ENCODE measurements at places on chromosomes 13 and 19. TPM values are rescaled to one million over a fixed set of nuclear protein-coding genes. Genes with fewer than 3 reads are reported as not detected.

The PRR22 gene
- total RNA-seq, result 0.66 TPM

DNA sequence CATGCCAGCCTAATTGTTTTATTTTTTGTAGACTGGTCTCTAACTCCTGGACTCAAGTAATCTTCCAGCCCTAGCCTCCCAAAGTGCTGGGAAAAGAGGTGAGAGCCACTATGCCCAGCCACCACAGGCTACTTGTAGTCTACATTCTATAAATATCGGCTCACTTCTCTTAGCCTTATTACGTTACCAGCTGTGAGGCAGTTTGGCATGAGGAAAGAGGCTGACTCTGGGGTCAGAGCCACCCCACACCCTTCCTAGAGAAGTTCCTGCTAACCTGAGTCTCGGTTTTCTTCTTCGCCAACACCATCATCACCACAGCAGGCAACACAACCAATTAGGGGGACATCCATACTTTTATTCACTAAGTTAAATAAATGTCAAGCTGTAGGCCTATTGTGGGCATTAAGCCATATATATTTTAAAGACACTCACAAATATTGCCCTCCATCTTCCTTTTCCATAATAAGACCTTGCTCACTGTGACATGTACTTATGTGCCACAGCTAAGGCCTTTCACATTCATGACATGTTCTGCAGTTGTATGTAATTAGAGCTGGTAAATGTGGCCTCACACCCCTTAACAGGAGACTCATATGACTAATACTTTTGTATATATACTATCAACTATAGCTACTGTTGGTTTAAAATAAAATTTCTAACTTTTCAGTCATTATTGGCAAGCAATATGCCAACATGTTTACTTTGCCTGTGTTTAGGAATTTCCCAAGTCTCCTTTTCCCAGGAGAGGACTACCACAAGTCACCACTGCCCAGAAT lies 5.7 kb downstream of the SLC25A30 start:
- no peak overlapping the region for H3K4me3 ChIP-seq
- no peak for DNase-seq
- no peaks in the 10 kb centered on the region for H3K36me3 ChIP-seq
- peak overlapping the region; percentile 16 for H3K27ac ChIP-seq
- peaks cover 20% of the 10 kb centered on the region for H3K4me1 ChIP-seq

GRCh38 chr19:4016903-4017638 lies 9.5 kb downstream of the PIAS4 start:
- H3K27me3 ChIP-seq, result no peaks in the 10 kb centered on the region
- H3K36me3 ChIP-seq, result peaks cover 40% of the 10 kb centered on the region
- H3K27ac ChIP-seq, result peak overlapping the region; percentile 95
- peak overlapping the region; percentile 13 for H3K4me3 ChIP-seq
- DNase-seq, result no peak
- H3K4me1 ChIP-seq, result peaks cover 46% of the 10 kb centered on the region

DNA sequence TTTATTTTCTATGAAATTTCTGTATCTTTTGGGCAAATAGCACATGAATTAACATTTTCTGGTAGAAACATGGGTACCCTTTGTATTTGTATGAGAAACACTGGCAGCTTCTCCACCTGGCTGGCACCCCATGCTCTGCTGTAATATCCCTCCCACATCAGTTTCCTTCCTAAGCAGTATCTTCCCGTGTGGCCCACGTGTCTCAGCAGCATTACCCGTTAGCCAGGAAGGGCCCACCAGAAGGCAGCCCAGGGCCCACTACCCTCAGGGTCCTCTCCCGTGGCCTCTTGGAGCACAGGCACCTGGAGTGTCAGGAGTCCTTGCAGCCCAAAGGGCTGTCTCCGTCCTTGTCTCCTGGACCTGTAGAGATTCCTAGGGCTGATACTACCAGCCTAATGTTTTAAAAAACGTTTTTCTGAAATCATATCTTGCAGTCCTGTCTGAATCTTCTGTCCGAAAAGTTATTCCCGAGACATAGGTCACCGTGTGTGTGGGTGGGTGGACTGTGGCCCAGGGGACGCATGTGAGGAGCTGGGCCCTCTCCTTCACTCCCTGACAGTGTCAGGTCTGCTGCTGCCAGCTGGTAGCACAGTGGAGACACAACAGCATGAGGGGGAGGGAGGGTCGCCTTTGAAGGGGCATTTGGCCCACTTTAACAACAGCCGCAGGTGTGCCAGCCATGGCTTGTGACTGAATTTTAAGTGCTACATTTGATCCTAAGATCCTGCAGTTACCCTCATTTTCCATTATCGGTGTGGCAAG lies 22.0 kb upstream of the TEX29 start:
- H3K4me1 ChIP-seq, result no peaks in the 10 kb centered on the region
- no peak for DNase-seq
- no peak overlapping the region for H3K4me3 ChIP-seq
- H3K27me3 ChIP-seq, result no peaks in the 10 kb centered on the region

The LRRC8E gene
- total RNA-seq, result not detected

DNA sequence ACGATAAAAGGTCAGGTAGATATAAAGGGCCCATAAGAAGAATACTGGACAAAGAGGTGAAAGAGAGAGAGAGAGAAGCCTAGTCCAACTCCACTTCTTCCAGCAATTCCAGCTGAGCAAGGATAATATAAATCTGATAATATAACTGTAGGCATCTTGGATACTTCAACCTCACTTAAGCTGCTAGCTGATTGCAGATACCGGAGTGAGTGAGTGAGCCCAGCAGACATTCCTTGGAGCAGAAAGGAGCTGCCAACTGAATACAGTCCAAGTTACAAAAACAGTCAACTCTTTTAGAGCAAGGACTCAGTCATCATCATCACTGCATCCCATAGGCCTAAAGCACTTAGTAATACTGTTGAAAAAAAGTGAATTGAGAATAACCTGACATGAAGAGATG lies 387.6 kb downstream of the SLITRK6 start:
- DNase-seq, result no peak
- no peak overlapping the region for H3K4me3 ChIP-seq
- H3K27me3 ChIP-seq, result no peaks in the 10 kb centered on the region
- no peak overlapping the region for H3K27ac ChIP-seq
- H3K36me3 ChIP-seq, result no peaks in the 10 kb centered on the region

The FPR1 gene
- total RNA-seq, result 6.8 TPM

The TMEM238 gene
- 0.63 TPM for total RNA-seq

DNA sequence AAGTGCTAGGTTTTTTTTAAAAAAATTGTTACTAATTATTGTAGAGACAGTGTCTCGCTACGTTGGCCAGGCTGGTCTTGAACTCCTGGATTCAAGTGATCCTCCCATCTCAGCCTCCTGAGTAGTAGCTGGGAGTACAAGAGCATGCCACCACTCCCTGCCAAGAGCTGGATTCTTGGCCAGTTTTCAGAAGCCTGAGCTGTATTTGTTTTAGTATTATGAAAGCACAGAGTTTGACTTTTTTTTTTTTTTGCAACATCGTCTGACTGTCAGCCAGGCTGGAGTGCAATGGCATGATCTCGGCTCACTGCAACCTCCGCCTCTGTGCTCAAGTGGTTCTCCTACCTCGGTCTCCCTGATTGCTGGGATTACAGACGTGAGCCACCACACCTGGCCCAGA lies 7.0 kb downstream of the ARMC6 start:
- H3K4me3 ChIP-seq, result no peak overlapping the region
- peaks cover 14% of the 10 kb centered on the region for H3K4me1 ChIP-seq
- peak; percentile 38 for DNase-seq
- H3K27ac ChIP-seq, result no peak overlapping the region
- H3K27me3 ChIP-seq, result no peaks in the 10 kb centered on the region
